ENCODE measurements at places on chromosomes 4 and X.

DNA sequence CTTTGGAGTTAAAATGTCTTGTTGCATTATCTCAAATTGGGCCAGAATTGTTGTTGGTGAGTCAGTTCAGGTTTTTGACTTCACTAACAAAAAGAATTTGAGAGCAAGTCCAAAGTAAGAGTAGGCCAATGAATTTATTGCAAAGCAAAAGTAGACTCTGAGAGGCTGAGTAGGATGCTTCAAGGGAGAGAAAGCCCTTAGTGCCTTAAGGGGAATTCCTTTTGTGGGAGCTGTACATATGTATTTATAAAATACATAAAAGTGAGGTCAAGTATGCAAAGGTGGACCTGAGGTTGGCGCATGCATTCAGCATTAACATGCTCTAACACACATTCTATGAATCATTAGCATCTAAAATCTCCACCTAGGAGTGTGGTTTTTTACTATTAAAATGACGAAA lies 565.4 kb downstream of the GRXCR1 start:
- no peak for DNase-seq

- DNase-seq, result no peak
These were observed 9.0 kb downstream of the KLHL8 start for GRCh38 chr4:87211249-87211952.

- no peak for DNase-seq
These were observed 23.0 kb upstream of the FGF5 start for GRCh38 chr4:80243274-80244018.

GRCh38 chrX:80808881-80809411 lies 731 bp downstream of the BRWD3 start:
- DNase-seq, result no peak

DNA sequence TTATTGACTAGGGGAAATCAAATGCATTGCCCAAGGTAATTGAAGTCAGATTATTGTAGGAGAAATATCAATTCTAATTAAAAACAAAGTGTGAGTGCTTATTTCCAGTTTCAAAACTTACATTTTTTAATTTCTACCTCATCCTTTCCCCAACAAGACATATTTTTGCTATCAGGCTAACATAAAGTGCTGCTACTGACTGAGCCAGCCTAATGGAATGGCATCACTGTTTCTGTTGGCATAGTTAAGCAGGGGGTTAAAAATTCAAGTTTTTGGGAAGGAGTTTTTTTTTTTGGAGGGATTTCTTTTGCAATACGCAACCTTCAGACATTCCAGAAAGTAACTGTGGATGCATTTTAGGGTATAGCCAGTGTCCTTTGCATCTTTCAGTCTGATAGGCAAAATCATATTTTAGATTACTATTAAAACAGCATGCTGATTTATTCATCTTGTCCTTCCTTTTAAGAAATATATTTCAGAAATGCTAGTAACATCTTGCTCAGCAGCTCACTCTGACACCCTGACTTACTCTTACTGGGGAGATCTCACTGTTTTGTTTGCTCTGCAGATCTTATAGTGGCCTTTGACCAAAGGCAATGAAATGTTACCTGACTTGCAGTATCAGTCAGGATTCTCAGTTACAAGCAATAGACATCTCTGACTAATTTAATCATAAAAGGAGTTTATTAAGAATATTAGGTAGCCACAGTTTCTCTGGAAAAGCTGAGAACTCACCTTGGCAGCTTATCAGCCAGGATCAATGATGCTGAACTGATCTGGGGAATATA lies 24.4 kb downstream of the GAB1 start:
- DNase-seq, result no peak

DNA sequence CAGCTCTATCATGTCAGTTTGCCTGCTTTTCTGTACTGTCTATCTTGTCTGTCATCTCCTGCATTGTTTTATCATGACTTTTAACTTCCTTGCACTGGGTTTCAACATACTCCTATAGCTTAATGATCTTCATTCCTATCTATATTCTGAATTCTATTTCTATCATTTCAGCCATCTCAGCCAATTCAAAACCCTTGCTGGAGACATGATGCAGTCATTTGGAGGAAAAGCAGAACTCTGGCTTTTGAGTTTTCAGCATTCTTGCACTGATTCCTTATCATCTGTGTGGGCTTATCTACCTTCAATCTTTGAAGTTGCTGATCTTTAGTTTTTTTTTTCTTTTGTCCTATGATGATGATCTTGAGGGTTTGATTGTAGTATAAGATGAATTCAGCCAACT lies 493.8 kb upstream of the GALNT7 start:
- no peak for DNase-seq

GRCh38 chrX:85012098-85012497 lies 8.4 kb downstream of the APOOL start:
- DNase-seq, result no peak

DNA sequence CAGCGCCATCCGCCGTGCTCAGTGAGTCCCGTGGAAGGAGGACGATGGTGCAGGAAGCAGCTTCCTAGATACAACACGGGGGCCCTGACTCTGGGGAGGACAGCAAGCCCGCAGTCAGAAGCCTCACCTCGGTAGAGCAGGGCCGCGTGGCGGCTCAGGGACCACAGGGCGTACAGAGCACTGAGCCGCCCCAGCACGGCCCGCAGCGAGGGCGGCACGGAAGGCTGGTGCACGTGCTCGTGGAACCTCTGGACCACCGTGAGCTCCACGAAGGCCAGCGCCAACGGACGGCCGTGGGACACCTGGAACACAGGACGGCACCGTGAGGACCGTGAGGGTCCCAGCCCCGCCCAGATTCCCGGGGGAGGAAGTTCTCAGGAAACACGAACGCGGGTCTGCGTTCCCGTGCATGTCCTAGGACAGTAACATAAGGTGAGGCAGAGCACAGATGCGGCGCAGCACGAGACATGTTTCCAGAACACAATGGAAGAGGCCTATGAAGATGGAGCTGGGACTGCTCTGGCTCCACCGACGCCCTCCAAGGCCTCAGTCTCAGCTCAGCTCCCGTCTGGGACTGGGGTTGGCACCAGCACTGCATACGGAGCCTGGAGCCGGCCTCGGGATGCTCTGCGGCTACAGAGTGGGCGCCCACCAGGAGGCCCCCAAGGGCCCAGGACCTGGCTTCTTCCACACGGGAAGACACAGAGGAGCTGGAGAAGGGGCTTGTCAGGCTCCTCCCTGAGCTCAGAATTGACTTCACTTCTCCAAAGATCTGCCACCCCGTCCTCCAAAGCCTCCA lies 65.5 kb downstream of the ACOX3 start:
- DNase-seq, result no peak

DNA sequence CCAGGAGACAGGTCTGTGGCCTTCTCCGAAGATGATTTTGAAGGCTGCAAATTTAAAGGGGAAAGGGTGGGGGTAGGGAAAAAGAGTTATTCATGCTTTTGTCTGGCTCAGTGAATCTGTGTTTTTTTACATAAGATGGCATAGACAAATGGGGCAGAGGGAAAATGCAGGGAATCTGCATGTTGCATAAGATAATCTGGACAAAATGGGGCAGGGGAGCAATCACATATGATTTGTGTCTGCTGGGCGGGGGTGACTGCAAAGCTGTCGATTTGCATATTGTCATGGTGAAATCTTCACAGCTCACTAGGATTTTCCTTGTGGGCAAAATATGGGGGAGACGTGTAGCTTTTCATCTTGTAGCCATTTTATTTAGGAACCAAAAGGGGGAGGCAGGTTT lies 29.4 kb upstream of the GYG2 start:
- no peak for DNase-seq

GRCh38 chr4:6230827-6231662 lies 30.7 kb upstream of the JAKMIP1 start:
- no peak for DNase-seq

GRCh38 chrX:85620466-85620865 lies 241.0 kb upstream of the POF1B start:
- DNase-seq, result no peak

GRCh38 chr4:118756429-118756828 lies 71.2 kb downstream of the METTL14 start:
- DNase-seq, result no peak

DNA sequence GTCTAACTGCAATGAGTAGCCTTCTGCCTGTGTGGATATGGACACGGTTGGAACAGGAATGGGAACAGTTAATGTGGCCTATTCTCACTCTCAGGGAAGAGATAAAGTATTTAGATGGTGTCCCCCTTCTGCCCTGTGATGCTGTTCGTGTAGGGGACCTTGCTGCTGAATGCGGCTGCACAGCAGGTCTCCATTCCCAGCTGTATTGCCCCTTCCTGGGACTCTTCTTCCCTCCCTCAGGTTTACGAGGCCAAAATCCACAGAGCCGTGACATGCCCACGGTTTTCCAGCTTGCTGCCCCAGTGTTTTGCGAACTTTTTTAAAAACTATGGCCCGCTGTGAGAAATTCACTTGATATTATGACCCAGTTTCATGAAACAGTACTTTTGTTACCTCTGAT lies 50.3 kb downstream of the SNX25 start:
- no peak for DNase-seq

DNA sequence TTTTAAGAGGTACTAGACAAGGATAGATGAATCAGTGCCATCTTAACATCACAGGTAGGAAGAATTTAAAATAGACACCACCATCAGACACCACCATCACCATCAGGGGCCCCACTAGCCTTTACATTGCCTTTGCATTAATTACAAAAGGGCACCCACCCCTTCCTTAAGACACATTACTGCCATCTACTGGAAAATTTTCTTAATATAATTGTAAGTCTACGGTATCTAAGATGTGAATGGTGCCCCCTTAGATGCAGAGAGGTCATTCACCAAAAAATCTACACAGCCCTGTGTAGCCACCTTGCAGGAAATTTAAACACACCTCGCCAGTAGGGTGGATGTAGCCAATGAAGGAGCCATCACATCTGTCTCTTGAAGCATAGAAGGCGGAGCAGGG lies 184.1 kb downstream of the MID1IP1 start:
- DNase-seq, result no peak

All from cortex of kidney (tissue), 1 donor.